ENCODE measurements at places on chromosomes 7 and 10.
A peak's percentile ranks its signal among the peaks of the same experiment; 100 is the strongest.

DNA sequence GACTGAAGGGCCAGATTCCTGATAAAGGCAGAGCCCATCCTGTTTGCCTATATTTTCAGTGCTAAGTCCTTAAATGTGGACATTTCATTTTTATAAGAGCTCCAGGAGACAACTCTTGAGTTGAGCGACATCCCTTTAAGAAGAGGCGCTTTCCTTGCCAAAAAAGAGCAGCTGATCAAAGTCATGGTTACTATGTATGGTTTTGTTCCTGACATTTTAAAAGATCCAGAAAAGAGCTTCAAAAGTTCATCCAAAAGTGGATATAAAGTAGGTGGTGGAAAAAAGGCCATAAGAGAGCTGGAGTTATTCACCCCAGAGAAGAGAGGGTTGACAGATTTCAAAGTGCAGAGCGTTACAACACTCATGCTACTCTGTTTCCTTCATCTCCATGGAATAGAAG lies 36.7 kb downstream of the RHOBTB1 start:
- DNase-seq, result no peak

- no peak for DNase-seq
These were observed 104.2 kb downstream of the SAMD9 start for GRCh38 chr7:93013446-93014061.

GRCh38 chr10:104325436-104326435 lies 12.5 kb downstream of the ITPRIP start:
- no peak for DNase-seq

GRCh38 chr7:96414931-96415292 lies 93.0 kb upstream of the SLC25A13 start:
- DNase-seq, result peak; percentile 6

GRCh38 chr10:15704581-15704968 lies 15.1 kb downstream of the ITGA8 start:
- DNase-seq, result peak; percentile 53

GRCh38 chr7:138797715-138798320 lies at the start of the genes ATP6V0A4 and TMEM213:
Gene ATP6V0A4 (minus strand): TSS chr7:138798196. CDS start chr7:138771247, 26,949 bp downstream.
Gene TMEM213 (plus strand): TSS chr7:138797994. CDS start chr7:138798105, 111 bp downstream.
- DNase-seq, result no peak

- DNase-seq, result no peak
These were observed 138.7 kb downstream of the C10orf105 start for GRCh38 chr10:71580926-71581325.

DNA sequence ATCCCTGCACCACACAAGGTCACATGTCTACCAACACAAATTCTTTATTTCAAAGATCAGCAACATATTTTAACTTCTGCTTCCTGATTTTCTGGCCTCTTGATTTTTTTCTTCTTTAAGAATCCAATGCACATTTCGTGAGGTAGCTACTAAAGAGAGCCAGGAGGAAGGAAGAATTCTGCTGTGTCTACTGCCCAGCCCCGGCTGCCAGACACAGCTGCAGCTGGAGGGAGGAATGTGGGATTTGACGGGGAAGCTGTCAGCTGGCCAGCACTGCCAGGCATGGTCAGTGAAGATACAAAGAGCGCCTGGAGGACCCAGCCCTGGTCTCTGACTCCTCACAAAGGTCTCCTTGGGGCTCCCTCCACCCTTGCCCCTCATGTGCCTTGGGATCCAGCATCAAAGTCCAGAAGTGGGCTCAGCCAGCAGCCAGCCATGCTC lies 6.9 kb upstream of the AOC1 start:
- no peak for DNase-seq

DNA sequence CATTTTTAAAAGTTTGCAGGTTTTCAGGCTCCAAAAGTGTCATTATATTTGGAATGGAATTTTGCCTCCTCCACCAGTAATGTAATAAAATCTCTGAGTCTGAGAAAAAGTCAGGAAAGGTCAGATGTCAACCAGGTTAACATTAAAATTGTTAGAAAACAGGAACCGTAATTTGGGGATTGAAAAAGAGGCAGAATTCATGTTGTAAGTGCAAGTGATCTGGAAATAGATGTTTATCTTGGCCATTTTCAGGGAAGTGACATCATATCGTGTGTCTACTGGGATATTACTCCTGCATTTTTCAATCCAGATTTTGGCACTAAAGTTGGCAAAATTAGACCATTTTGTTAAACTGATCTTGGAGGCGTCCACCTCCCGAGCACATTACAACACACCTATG lies 428.5 kb upstream of the MGMT start:
- no peak for DNase-seq

DNA sequence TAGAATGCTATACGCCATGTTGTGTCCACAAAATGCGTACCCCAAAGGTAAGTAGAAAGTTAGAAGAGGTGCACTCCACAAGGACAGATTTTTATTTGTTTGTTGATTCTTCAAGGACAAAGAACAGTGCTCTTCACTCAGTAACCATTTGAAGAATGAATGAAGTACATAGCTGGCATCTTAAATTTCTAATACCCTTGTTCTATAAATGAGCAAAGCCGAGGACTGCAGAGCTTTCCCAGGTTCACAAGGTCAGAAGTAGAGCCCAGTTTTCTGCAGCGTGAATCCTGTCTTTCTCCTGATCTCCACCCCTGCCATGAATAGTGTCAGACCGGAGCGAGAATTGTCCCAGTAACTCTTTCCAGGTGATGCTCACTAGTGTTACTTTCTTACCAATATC lies 9.5 kb downstream of the HECW1 start:
- DNase-seq, result no peak

DNA sequence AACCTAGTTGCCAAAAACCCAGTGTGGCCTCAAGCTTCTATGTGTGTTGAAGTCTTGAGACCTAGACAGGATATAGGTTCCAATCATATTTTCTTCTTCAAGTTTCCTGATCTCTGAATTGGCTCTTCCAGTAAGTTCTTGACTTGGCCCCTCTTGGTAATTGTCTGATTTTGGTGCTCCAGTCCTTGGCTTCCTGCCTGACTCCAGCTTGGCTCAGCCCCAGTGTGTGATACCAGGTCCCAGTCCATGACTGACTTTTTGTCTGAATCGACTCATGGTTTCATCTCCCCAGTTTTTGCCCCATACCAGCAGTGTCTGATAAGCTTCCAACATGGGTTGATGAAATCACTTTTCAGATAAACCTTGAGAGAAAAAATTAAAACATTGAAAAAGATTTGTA lies 72.3 kb downstream of the FAS start:
- DNase-seq, result peak; percentile 36

GRCh38 chr10:21260066-21260465 lies 265.4 kb downstream of the SKIDA1 start:
- no peak for DNase-seq

- peak; percentile 42 for DNase-seq
These were observed 106.4 kb downstream of the COL13A1 start for GRCh38 chr10:69908124-69908523.

- DNase-seq, result no peak
These were observed 10.0 kb downstream of the HPS1 start for GRCh38 chr10:98436704-98437103.

DNA sequence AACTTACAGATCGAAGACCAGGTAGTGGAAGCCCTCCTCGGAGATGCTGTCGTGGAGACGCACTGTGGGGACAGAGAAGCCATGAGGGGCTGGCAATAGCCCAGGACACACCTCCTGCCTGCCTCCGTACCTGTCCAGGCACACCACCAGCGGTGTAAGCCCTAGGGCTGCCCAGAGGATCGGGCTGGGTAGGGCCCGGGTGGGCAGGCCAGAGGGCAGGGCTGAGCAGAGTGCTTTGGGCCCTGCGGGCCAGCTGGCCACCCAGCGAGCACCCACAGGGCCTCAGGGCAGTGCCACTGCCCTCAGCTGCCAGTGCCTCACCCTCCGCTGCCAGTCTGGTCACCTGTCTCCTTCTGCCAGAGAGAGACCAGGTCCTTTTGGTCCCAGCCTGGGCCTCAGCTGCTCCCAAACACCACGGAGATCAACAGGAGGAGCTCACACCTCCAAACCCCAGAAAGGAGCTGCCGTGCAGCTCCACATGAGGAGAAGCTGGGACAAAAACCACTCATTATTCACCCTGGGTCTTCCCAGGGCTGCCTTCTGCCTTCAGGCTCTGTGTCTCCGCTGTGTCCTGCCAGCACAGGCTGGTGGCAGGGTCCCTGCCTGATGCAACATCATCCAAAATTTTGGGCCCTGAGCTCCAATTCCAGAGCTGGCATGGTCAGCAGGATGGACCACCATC lies 58.2 kb downstream of the YKT6 start:
- no peak for DNase-seq

GRCh38 chr7:30926313-30926712 lies 14.7 kb downstream of the AQP1 start:
- DNase-seq, result no peak

DNA sequence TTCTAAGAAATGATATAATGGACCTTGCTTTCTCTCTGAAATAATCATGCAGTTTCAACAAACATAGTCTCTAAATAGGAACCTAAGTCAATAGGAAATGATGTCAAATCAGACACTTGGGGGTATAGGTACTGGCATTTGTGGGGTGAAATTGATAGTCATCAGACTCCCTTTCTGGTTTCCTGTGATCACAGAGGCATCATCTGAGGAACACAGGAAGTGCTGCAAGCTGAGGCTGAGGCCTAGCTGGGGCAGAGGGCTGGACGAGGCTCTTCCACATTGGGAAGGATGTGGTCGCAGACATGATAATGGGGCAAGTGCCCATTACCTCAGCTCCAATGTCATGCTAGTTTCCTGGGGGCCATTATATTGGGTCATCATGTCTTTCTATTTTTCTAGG lies 33.5 kb upstream of the TARP start:
- no peak for DNase-seq

DNA sequence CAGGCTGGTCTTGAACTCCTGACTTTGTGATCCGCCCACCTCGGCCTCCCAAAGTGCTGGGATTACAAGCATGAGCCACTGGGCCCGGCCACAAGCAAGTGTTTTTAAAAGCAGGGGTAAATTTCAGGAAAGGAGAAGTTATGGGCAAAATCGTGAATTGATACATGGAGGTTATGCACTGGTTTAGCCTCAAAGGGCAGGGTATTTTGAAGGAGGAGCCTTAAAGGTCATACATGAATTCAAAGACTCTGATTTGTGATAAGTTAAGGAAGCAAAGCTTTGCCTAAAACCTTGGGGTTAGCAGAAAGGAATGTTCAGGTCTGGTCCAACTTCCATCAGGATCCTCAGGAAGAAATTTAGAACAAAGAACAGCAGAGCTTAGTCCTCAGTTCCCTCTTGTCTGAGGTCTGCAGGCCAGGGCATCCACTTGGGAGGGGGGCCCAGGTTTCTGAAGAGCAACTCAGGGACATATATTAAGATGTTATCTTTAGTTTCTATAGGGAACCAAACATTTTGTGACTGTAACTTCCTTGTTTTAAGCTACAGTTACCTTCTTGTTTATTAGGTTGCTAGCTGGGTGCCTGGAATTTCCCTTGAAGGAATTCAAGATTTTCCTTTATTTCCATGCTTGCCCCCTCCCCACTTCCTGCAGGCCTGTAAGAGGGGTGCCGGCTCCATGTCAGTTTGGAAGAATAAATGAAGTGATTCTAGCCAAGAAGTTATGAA lies 2.8 kb upstream of the REPIN1 start:
- DNase-seq, result no peak

GRCh38 chr10:111650088-111650487 lies 533.5 kb downstream of the GPAM start:
- no peak for DNase-seq

DNA sequence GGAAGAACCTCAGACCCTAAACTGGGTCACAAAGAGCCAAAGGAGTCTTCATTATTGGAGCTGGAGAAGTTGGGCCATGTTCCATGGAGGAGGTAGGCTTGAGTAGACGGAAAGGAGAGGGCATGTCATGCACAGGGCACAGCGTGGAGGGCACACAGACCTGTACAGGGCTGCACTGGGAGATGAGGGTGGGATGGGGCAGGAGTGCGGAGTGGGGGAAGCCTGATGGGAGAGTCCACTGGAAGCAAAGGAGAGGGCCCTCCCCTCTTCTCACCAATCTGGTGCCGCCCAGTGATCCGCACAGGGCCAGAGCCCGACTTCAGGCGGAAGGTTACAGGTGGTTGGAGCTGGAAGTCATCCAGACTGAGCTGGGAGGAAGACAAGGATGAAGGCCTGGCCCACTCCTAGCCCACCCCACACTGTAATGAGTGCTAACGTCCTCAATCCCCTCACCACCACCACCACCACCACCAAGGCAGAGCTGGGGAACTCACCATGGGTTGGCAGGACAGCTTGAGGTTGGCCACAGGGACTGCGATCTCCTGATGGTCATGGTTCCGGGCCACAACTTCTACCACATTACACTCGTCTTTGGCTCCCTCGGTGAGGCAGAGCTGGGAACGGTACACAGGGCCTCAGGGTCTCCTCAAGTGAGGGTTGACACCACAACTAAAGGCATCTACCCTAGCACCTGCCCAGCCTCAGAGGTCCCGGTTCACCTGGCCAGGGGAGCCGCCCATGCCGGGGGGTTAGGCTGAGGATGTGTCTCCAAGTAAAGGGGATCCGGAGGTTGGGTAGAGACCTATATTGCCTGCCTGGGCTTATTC lies 1.0 kb downstream of the NPM3 start:
- no peak for DNase-seq

DNA sequence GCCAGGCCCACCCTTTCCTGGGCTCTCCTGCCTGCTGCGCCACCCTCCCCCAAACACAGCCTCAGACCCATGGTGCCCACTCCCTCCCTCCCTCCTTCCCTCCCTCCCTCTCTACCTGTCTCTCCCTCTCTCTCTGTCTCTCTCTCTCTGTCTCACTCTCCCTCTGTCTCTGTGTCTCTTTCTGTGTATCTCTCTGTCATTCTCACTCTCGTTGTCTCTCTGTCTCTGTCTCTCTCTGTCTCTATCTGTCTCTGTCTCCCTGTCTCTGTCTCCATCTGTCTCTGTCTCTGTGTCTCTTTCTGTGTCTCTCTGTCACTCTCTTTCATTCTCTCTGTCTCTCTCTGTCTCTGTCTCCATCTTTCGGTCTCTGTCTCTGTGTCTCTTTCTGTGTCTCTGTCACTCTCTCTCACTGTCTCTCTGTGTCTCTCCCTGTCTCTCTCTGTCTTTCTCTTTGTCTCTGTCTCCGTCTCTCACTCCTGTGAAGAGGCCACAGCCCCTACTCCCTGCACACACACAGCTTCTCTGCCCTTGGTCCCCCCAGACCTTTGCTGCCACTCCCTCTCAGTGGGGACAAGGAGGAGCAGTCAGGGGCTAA lies 51.5 kb downstream of the CALML3 start:
- no peak for DNase-seq

DNA sequence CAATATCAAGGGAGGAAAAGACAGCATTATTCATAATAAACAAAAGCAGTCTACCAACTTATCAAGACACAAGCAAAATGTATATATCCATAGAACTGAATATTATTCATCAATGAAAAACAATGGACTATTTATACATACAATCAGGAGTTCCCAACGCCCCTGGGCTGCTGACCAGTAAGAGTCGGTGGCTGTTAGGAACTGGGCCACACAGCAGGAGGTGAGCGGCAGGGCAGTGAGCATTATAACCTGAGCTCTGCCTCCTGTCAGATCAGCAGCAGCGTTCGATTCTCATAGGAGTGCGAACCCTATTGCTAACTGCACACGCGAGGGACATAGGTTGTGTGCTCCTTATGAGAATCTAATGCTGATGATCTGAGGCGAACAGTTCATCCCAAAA lies 71.7 kb upstream of the GPR22 start:
- no peak for DNase-seq

Data from fibroblast of skin of right quadriceps (primary cell).